ENCODE measurements at places on chromosomes 13 and 19. TPM values are rescaled to one million over a fixed set of nuclear protein-coding genes. Genes with fewer than 3 reads are reported as not detected.

The AXL gene
- total RNA-seq: 128 TPM

The EBI3 gene
- total RNA-seq: 3.9 TPM

The TEKTIP1 gene
- not detected for total RNA-seq

The ZNF850 gene
- total RNA-seq: 2.7 TPM

The PLK5 gene
- total RNA-seq: not detected

The TCF3 gene
- total RNA-seq: 199 TPM

DNA sequence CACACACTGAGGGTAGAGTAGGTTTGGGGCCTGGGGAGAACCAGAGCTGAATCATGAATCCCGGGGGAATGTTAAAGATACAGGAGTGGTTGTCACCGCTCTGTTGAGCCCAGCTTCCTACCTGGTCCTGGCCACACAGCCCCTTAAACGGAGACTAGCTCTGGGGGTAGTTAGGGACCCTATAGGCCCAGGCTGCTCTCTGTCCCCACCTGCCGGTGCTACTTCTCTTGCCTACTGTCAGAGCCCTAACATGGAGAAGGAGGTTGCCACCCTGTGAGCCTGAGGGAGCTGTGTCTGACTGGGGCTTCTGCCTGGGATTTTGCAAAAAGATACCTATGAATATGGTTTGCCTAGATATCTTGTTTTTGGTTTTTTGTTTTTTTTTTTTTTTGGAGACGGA is 36.6 kb upstream of the ZNF429 start:
- DNase-seq: no peak

DNA sequence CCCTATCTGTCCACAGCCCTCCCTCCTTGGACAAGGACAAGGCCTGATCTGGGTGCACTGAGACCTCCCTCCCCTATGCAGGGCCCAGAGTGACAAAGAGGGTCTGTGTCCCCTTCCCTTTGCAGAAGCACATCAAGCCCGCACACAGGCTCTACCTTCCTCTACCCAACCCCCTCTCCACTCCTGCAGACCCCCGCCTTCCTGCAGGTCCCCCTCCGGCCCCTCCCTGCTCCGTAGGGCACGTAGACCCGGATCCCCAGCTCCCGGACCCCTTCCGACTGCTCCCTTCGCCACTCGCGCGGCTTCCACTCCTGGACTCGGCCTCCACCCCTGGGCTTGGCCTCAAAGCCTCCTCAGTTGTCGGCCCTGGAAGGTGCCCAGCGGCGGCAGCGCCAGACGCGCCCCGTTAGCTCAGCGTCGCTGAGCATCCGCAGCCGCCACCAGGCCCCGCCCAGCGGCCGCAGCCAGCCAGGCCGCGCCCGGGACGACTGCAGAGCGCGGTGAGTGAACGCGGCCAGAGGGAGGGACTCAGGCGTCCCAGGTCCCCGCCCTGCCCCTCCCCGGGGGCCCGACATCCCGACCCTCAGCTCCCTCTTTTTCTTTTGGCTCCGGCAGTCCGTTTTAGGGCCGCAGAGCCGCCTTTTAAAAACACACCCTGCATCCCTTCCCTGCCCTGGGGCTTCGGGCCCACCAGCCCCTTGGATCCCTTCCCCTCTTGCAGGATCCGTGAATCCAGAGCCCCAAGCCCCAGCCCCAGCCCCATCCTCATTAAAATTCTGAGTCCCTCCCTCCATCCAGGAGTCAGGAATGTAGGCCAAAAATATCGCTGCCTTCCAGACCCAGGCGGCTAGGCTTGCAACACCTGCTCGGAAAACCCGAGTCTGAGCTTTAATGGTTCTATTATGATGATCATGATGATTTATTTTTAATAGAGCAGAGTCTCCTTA is 1.5 kb upstream of the MYADM start:
- no peak for DNase-seq

DNA sequence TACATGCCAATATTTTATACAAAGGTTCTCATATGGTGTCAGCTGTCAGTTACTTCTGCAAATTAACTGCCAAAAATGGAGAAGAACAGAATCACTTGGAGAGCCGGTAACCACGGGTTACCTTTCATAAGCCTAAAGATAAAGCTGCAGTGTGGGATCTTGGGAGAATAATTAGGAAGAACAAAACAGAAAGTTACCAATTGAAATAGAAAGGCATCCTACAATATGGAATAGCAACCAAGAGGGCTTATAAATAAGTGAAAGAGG is 74.2 kb downstream of the TSHZ3 start:
- no peak for DNase-seq

GRCh38 chr13:111789011-111789410 is 277.9 kb upstream of the SOX1 start:
- DNase-seq: no peak

- DNase-seq: no peak
Observed at GRCh38 chr19:1598777-1599459, 6.3 kb upstream of the MBD3 start.

DNA sequence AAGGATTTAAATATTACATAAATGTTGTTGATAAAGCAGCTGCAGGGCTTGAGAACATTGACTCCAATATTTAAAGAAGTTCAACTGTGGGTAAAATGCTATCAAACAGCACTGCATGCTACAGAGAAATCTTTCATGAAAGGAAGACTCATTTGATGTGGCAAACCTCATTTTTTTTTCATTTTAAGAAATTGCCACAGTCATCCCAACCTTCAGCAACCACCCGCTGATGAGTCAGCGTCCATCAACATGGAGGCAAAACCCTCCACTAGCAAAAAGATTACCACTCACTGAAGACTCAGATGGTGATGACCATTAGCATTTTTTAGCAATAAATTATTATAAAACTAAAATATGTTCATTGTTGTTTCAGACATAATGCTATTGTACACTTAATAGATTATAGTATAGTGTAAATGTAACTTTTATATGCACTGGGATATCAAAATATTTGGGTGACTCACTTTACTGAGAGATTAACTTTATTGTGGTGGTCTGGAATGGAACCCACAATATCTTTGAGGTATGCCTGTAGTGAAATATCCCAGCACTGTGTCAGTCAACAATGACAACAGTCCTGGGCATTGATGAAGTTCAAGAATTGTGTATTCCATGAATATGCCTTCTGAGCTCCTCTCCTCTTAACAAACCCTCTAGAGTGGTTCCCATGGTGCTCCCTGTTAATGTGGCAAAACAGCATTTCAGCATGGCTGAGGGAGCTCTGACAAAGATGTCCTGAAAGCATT is 52.4 kb upstream of the SOX21 start:
- DNase-seq: no peak

DNA sequence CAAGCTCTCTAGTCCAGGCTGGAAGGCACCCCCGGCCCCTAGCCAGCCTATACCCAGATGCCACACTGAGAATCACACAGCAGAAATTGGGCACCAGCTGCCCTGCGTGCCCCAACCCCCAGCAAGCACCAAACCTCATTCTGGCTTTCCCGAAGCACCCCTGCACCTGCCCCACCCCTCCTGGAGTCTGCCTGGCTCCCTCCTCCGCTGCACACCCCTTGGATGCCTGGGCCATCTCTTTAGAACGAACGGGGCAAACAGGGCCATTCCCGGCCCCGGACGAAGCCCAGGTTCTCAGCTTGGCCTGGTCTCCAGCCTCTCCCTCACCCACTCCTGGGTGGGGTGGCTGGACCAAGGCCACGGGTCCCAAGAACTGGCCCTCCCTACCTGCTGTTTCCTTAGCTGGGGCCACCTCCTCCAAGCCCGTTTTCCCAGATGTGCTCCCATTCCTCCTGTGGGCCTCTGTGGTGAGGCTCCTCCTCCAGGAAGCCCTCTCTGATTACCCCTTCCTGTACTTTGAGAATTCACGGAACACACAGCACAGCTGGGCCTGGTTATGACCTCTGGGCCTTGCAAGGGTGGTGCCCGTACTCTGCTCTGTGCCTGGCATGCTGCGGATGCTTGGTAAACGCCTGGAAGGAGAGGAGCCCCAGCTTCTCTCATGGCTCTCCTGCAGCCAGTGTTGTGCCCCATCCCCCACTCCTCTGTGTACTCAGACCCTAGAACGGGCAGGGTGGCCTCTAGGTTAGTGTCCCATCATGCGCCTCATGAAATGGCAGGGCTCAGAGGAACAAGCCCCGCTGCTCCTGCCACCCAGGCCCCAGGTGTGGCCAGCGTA is 21.4 kb downstream of the CEBPG start:
- no peak for DNase-seq

- DNase-seq: no peak
Observed at GRCh38 chr13:54357284-54357933, 1328.8 kb downstream of the OLFM4 start.

DNA sequence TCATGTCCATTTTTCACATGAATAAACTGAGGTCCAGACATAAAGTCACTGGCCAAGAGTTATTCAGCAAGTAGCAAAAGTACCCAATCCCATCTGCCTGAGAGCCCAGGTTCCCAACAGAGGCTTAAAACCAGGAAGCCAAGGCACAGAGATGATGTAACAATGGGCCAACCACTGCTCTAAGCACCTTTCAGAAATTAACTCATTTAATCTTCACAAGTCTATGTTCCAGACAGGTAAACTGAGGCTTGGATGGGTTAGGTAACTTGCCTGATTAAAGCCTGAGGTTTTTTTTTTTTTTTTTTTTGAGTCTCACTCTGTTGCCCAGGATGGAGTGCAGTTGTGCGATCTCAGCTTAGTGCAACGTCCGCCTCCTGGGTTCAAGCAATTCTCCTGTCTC is 4.0 kb upstream of the DYRK1B start:
- DNase-seq: no peak

DNA sequence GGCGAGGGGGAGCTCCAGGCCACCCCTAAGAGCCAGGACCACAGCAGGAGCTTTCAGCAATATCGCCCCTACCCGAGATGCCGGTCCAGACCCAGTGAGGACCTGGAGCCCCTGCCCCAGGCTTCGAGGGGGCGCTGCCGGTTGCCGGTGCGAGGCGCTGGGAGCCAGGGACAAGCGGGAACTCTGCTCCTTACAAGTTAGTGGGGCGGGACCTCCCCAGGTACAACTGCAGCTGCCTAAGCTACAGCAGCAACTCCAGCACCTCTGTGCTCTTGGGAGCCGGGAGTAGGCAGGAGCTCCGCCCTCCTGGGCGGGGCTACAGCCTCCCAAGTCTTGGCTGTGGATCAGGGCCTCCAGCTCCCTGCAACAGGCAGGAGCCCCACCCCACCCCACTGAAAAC is 15.2 kb upstream of the TSC22D1 start:
- no peak for DNase-seq

GRCh38 chr13:29254626-29255370 is 340.7 kb downstream of the SLC7A1 start:
- no peak for DNase-seq

GRCh38 chr19:19948800-19949199 is 48.1 kb downstream of the ZNF93 start:
- DNase-seq: no peak

DNA sequence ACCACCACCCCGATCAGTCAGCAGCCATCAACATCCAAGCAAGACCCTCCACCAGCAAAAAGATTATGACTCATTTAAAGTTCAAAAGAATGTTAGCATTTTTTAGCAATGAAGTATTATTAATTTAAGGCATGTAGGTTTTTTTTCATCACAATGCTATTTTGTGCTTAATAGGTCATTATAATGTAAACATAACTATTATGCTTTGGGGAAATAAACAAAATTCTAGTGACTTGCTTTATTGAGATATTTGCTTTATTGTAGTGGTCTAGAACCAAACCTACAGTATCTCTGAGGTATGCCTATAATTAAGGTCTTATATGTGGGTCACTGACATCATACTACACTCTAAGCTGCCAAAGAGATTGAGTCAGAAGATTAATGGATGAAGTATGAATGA is 20.0 kb downstream of the KLF12 start:
- DNase-seq: no peak

DNA sequence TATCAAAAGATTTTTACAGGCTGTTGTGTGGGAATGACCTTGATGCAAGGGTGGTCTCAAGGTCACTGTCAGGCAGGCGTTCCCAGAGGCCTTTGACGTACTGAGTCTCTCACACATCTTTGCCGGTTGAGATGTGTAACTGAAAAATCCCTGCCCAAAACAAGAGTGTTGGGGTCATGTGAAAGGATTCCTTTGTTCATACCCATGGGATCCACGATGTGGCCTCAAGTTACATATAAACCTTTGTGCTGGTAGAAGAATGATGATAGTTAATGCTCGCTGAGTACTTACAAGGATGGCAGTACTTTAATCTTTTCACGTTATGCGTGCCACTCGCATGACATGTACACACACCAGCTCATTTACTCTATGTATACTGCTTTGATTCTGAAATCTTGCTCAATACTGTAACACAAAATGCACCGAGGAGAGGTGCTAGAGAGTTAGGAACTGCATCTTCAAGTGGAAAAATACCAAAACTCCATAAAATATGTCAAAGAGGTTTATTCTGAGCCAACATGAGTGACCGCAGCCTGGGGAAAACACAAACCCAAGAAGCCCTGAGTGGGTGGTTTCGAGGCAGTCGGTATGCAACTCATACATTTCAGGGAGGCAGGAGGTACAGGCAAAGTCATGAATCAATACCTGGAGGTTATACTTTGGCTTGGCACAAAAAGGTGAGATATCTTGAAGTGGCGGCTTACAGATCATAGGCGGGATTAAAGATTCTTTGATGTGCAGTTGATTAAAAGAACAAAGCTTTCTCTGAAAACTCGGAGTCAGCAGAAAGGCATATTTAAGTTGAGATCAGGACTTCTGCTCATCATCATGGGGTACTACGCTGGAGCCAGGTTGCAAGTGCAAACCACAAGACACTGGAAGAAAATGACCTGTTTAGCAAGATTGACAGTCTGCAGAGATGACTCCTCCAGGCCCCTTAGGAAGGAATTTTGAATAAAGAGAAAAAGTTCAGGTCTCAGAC is 87.4 kb upstream of the ARHGEF7 start:
- DNase-seq: no peak

GRCh38 chr13:31051999-31052398 is 109.7 kb downstream of the HSPH1 start:
- DNase-seq: no peak

DNA sequence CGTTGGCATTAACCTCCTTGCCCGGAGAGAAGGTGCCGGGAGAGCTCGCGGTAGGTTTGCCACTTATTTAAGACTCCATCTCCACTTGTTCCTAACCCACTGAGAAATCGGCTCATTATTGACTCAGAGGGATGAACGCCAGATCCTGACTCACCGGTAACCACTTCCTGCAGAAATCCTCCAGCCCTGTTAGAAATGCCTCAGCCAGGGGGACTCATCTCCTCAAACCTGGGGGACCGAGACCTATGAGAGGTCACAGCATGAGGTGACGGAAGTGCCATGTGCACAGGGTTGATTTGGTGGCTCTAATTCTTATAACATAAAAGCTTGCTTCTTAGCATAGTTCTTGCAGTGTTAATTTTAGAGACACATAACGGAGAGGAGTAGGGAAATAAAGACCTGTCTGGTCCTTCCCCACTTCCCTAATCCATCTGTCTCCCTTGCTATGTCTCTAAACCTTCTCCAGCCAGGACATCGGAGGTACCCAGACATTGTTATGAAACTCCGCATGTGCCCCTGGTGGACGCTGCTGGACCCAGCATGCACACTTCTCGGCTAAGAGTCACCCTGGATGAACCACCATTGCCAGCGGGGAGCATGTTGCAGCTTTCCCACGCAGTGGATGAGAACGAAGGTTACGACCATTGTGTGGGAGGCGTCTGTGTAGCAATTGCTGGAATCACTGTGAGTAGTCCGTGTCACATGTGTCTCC is 158.9 kb downstream of the EFNB2 start:
- peak; percentile 84 for DNase-seq
